ENCODE measurements at places on chromosomes 13 and 19. TPM values are rescaled to one million over a fixed set of nuclear protein-coding genes. Genes with fewer than 3 reads are reported as not detected.

GRCh38 chr13:61901946-61902541 is 486.4 kb upstream of the PCDH20 start:
- no peak for DNase-seq

DNA sequence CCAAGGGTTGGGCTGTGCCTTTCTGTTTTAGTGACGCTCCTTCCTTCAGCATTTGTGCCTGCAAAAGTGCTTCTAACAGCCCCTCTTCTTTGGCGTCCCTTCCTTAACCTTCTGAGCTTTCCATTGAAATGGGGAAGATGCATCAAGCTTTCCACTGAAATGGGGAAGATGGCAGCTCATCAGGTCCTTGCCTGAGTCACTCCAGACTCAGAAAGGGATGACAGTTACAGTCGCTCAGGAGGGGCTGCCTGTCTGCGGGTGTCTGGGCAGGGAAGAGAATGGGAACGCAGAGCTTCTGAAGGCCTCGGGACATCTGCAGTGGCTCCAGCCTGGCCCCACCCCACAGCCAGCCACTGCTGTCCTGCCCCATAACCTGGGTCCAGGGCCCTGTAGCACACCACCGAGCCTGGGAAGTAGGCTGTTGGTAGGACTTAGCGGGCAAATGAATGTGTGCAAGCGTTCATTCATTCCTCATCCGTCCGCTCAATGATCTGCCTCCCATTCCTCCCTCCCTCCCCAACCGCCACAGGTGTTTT is 9.8 kb downstream of the AP1M1 start:
- peak; percentile 38 for DNase-seq

- peak; percentile 77 for DNase-seq
Measured at GRCh38 chr19:4097501-4097900, 26.4 kb downstream of the MAP2K2 start.

The CYP4F22 gene
- total RNA-seq: not detected

The LSM4 gene
- total RNA-seq: 45.7 TPM

The BLVRB gene
- 83.8 TPM for total RNA-seq

All from sciatic nerve (tissue), 2 donors.